ENCODE measurements at places on chromosomes 4 and X.

DNA sequence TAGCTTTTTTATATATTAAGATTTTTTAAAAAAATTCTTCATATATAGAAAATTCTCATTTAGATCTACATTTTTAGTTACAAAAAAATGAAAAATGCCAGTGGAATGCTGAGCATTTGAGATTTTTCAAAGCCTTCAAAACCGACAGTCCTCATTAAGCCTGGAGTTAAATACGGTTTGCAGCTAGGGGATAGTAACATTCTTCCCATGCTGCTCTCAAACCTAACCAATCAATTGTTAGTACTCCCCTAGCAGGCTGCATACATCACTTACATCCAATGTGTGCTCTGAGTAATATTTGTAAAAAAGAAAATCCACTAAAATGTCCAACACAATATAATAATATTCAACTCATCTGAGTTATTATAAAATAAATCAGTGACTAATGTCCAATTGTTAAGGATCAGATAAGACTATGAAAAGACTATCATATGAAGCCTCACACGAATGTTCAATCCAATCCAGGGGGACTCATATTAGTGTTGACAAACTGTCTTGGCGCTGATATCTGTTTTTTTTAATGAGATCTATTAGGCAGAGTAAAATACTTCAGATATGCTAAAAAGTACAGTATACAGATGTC lies 227.6 kb upstream of the MAB21L2 start:
- DNase-seq = no peak

GRCh38 chrX:107894038-107894437 lies 68.4 kb downstream of the MID2 start:
- DNase-seq = peak; percentile 9

- DNase-seq = no peak
Measured at GRCh38 chr4:80781431-80781830, 249.1 kb upstream of the BMP3 start.

- no peak for DNase-seq
Measured at GRCh38 chr4:152628128-152628527, 51.7 kb downstream of the TMEM154 start.

DNA sequence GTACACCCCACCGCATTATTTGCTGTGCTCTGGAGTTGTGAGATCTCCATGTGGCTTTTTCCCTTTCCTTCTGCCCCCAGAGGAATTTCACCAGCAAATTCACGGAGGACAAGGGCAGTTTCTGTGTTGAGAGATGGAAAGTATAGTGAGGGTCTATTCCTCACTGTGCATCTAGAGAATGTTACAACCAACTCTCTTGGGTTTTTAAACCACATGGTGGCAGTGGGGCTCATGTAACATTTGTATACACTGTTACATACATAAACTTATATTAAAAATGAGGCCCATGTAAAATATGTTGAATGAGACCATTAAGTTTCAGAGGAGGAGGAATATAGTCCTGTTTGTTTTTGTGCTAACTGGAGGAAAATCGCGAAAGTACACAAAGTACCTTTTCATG lies 909 bp upstream of the PRKG2 start:
- no peak for DNase-seq

Data from COR-L47 (cell line).